ENCODE measurements at places on chromosomes 5 and 9.

DNA sequence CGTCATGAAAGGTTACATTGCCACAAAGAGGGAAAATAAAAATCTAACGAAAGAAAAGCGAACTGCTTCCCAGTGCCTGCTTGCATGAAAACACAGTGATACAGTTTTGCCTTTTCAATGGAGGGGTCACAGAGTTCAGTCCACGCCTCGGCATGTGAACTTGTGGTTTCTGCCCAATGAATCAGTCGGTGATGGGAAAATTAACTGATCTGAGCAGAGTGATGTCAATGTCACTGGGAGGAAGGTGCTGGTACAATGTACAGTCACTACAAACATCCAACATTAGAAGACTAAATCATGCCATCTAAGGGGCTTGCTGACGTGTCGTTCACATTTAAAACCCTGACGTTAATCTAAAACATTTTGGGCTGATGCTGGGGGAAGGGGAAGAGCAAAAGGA, 151.8 kb upstream of the MSX2 start:
- DNase-seq: no peak

DNA sequence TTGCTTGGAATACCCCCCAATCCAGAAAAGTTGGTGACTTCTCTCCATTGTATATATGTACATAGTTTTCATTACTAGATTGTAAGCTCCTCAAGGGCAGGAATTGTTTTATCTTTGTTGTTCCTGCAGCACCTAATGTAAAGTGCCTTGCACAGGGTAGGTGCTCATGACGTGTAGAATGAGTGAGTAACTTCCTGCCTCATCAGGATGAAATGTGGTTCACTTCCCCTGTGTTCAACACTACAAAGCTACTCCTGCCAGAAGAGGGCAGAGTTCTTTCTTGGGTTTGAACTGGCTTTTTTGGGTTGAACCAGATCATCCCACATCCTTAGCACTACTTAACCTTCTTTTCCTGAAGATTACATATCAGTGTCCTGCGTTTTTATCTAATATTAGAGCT, 23.9 kb downstream of the GTF3C4 start:
- no peak for DNase-seq

- no peak for DNase-seq
These were observed 244.5 kb downstream of the ZSWIM6 start for GRCh38 chr5:61576556-61576955.

DNA sequence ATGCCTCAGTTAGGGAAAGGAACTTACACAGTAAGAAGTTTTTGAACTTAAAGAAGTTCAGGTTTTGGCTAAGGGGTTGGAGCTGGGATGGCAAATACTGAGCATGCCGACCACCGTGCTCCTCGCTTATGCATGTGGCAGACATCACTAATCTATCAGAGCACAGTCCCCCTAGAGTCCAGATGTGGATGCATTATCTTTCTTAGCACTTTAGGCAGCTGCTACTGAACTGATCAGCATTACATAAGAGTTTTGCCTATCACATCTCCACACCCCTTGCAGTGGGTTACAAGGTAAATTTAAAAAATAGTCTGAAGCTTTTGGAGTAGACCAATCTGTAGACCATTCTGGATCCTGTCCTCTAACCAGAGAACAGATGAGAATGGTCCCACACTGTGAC, 22.4 kb downstream of the MACIR start:
- DNase-seq: no peak

- DNase-seq: no peak
These were observed 452.9 kb upstream of the DMAC1 start for GRCh38 chr9:8252445-8252844.

GRCh38 chr9:35658968-35659220, 802 bp downstream of the CCDC107 start:
- DNase-seq: no peak
